ENCODE measurements at places on chromosomes 5 and 9.

- DNase-seq = no peak
These were observed 16.1 kb upstream of the PHYKPL start for GRCh38 chr5:178248750-178249149.

DNA sequence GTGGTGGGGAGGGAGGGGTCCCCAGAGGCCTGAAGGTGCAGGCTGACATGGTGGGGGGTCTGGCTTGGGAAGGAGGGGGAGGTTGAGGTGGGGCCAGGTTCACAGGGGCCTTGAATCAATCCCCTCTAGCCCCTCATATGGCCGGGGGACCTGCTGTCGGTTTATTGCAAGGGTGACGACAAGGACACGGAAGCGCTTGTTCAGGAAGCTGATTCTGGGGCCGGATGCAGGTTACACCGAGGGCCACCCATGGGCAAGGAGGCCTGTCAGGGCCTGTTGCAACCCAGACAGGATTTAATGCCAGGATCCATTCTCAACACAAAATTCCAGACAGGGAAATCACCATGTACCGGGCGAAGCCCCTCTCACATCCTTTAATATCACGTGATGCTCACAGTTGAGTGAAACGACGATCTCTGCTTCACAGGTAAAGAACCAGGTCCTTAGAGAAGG is 41.6 kb upstream of the SYNPO start:
- no peak for DNase-seq

DNA sequence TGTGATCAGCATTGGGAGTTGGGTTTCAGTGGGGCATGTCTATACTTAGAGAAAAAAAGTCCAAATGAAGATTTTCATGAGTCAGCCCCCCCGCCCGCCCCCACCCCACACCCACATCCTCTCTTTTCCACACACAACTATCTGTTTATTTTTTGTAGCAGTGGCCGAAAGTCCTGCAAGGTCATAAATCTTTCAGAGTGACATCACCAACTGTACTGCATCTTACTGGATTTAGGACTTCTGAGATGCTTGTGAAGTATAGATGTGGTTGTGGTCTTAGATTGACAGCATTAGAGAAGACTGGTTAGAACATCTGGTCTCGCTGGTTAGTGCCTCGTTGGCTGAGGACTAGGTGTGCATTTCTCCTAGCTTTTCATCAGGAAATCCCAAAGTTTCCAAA is 7.3 kb upstream of the ROPN1L start:
- no peak for DNase-seq

GRCh38 chr5:138666226-138666742 is 86.9 kb upstream of the CTNNA1 start:
- DNase-seq = no peak

GRCh38 chr5:78805474-78806124 is 157.0 kb upstream of the LHFPL2 start:
- no peak for DNase-seq

DNA sequence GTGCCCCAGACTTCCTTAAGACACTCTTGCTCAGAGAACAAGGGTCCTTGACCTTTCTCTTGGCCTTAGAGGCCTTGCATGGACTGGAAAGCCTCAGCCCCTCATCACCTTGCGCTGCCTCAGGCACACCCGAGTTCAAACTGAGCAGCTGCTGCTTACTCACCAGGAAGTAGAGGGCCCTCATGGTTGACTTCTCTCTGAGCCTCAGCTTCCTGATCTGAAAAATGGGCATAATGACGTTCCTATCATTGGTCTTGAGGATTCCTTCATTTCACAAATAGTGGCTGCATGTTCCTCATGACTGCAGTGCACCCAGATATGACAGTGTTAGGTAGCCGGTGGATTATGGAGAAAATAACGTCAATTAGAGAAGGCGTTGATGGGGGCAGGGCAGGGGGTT is 28.6 kb downstream of the IER5L start:
- DNase-seq = no peak

- DNase-seq = no peak
These were observed 33.8 kb downstream of the SLC9A3 start for GRCh38 chr5:490116-491106.

GRCh38 chr5:10576790-10577189 is 12.9 kb downstream of the ANKRD33B start:
- DNase-seq = no peak

- DNase-seq = no peak
These were observed 1016.3 kb upstream of the SEMA6A start for GRCh38 chr5:117590944-117591343.

DNA sequence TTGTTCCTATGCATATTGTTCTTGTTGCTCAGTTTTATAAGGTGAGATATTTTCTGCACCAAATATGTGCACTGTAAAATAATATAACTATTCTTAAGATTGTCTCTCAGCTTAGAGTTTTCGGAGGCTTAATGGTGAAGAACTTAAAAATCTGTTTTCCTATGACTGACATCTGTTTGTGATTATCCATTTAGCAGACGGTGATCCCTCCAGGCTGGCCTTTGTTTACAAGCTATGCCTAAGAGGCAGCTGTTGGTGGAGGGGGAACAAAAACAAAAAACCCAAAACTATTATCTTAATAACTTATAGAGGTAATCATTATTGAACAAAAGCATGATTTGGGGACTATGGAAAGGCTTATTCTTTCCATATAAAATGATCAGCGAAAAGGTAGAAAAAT is 658 bp downstream of the PDCD1LG2 start:
- DNase-seq = no peak

GRCh38 chr9:6014670-6015270 is 654 bp downstream of the RANBP6 start:
- peak; percentile 15 for DNase-seq

DNA sequence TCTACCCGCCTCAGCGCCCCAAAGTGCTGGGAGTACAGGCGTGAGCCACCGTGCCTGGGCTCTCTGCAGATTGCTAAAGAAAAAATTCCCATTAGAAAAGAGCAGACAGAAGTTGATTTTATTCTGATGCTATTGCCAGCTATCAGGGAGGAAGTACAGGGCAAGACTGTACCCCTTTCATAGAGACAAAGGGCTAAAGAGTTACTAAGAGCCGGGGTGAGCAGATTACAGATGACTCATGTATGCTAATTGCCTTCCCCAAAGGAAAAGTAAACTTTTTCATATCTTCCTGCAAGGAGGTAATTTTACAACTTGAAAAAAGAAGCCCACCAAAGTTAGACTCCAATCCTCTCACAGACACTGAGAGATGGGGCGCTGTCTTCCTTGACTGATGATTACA is 42.3 kb upstream of the MCTP1 start:
- DNase-seq = no peak

DNA sequence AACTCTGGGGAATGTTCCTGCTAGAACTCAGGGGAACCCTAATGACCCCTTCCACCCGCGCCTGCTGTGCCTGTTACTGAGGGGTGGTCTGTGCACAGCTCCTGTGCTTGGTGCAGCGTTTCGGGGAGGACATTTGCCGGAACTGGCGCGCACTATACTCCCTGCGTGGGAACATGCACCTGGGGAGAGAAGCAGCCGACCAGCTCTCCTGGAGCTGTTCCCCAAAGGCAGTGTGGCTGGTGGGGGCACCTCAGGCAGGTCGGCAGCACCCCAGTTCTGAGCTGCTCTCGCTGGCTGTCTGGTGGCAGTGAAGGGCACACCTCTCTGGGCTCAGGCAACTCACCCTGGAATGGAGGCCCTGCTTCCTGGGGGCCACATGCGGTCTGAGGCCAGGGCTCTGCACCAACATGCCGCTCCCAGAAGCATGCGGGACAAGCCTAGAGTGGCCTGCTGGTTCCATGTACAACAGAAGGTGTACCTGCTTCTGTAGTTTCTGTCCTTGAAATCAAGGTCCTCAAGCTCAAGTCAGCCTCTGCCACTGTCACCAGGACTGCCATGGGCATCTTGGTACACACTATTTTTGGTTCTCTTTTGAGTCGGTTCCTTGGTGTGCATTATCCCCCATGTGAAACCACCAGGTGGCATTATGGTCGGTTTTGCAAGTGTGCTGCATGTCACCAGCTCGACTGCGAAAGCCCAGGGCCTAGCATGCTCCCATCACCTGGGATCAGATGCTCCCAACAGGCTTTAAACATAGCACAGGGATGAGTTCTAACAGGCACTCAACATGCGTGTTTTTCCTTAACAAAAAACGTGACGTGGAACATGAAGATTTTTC is 7.8 kb upstream of the MRNIP start:
- peak; percentile 47 for DNase-seq

DNA sequence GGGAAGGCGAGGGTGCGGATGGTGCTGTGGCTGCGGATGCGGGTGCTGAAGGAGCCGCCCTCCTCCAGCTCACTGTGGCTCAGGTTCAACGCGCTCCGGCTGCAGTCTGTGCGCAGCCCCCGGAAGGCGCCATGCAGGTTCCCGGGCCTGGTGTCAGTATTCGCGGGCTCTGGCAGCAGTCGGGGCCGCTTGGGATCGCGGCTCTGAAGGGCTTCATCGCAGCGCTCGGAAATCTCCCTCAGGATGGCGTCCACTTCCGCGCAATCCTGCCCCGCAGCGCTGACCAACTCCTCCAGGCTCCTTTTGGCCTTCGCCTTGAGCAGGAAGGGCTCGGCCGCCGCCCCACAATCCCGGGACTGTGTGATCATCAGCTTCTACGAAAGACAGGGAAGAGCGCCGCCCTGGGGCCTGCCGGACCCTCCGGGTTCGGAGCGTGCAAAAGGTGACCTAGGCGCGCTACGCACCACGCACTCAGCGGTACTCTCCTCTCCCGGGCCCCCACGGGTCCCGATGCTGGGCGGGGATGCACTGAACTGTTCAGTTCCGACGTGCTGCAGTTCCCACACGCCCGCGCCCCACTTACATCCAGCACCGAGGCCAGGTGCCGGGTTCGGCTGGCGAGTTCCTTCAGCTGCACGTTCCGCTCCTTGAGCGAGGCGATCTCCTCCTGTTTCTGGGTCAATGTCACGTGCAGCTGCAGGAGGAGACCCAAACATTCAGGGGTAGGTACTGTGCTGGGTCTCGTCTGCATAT is 6.5 kb downstream of the MCIDAS start:
- DNase-seq = peak; percentile 28

- no peak for DNase-seq
These were observed 74.6 kb downstream of the NDUFAF2 start for GRCh38 chr5:61019642-61020041.

DNA sequence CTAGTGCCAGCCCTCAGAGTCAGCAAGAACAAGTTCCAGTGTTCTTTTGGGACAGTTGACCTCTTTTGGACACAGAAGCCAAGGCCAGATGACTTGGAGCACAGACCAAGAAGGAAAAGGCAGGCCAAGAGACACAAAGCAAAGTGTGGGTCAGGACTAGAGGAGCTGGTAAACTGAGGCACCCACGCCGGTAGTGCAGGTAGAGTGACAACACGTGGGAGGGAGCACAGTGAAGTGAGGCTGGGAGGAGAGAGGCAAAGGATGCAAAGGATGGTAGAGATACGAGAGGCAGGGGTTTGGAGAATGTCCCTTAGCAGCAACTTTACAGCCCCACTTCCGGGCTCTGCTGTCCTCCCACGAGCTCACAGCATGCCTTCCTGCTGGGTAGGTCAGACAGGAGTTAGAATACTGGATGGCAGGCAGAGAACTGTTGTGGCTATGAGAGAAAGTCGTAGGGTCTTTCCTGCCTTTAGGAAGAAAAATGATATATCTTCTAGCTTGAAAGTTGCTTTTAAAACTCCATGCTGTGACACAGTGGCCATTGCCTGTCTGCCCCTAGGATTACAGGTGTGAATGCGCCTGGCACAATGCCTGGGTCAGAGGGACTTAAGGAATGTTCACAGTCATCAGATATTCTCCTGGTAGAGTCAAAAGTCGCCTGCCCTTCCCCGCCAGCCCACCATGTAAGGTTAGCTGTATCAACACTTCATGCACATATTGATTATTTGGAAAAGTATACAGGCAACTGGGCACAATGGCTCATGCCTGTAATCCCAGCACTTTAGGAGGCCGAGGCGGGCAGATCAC is 97.9 kb downstream of the PDE8B start:
- DNase-seq = no peak

DNA sequence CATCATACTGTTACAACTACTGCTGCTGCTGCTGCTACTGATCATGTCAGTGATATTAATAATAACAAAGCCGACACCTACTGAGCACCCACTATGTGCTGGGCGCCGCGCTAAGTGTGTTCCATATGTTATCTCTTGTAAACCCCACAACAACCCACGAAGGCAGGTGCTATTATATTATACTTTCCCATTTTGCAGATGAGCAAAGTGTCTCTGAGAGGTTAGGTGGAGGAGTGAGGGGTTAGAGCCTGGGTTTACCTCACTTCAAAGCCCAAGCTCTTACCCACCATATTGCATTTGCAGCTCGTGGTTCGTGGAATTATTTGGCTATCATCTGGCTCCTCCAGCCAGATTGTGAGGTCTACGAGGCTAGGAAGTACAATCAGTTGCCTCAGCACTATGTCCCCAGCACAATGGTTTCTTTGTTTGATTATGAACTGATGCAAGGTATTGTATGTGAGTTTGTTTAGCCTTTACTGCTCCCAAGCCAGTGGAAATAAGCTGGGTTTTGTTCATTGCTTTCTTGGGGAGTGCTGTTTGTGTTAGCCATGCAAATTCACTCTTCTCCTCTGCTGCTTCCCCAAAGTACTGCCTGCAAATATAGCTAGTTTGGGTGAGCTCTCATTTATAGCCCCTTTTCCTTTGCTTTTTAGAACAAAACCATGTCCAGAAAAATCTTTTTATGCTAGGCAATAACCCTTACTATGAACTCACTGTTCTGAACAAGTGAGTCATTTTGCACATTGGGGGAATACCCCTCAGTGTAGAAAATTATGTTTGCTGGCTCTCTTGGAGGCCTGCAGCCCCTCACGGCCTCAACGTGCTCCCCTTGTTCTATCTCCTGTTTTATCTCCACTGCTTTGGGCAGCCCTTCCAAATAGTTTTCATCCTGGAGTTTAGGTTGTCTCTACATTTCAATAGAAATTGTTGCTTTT is 47.9 kb downstream of the ALG2 start:
- no peak for DNase-seq

GRCh38 chr9:89483592-89484474 is 14.1 kb downstream of the SEMA4D start:
- DNase-seq = peak; percentile 84

DNA sequence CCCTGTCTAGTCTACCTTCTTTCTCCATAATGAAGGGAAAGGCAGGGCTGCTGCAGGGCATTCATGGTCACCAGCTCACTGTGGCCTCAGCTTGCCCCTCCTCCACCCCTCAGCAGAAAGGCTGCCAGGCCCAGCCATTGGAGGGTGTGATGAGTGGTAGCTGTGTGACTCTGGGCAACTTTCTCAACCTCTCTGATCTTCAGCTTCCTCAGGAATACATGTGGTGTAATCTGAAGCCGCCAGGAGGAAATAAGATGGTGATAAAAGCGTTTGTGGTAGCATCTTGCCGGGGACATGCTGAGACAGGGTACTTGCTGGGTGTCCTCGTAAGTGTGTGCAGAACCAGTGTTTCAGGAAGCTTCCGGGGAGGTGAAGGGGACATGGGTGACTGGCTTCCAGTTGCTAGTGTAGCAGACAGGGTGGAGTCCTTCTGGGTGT is 9.8 kb downstream of the CXCL14 start:
- no peak for DNase-seq

GRCh38 chr9:113673726-113674125 is 202.4 kb upstream of the ZNF618 start:
- DNase-seq = no peak

GRCh38 chr5:132353486-132353995 is 16.0 kb upstream of the SLC22A5 start:
- no peak for DNase-seq

Data from stimulated activated CD4-positive, alpha-beta T cell treated with anti-CD3 and anti-CD28 coated beads, Interleukin-15, amount 100 ng/mL, for 24 hours (primary cell).